ENCODE measurements at places on chromosomes 13 and 19.

- DNase-seq: no peak
Measured at GRCh38 chr13:73187106-73187505, 128.3 kb downstream of the KLF5 start.

DNA sequence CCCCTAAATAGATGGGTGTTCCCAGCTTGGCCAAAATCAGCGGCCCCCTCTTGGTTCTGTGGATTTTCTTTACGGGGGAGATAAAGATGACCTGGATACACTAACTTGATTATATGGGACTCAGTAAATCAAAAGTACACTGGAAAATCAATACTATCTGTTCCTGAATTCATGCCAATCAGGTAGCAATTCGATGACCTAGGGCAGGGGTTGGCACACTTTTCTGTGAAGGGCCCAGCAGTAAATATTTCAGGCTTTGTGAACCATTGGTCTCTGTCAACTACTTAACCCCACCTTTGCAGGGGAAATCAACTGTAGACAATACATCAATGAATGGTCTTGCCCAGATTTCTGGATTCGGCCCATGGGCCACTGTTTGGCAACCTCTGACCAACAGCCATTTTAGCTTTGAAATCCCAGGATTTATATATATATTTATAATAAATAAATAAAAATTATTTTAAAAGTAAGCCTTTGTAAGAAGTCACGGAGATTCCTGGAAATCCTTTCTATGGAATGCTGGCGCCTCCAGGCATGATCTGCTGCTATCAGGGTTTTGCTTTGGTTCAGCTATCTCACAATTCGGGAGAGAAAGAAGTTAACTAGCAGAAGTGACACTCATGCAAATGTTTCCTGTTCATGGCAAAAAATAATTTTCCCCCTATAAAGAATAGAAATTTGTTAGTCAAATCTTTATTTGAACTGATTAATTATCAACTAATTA, 32.8 kb downstream of the SLC15A1 start:
- DNase-seq: no peak

DNA sequence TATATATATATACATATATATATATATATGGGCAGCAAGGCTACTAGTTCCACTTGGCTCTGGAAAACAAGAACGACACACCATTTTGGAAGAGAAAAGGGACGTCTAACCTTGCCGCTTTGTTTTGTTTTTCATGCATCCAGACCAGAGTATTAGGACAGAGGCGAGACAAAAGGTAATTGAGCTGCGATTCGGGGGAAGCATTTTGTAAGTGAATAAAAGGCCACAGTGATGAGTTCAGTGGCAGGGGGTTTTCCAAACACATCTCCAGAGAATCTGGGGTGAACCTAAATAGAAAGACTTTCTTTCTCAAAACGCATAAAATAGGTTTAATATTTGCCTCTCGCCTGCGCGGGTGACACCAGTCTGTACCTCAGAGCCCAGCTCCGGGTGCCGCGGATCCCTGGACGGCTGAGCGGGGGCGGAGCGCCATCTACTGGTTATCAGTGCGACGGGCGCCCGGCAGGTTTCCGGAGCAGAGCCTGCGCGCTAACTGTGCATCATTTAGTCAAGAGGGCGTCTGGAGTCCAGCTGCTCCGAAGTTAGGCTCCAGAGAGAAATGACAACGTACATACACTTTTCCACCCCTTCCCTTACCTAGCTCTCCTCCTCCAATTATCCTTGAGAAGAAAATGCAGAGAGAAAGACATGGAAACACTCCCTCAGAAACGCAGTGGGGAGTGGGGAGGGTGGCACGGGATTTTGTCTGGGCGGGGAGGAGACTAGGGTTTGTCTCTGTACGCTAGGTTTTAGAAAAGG, 262.3 kb downstream of the TBC1D4 start:
- DNase-seq: peak; percentile 21

DNA sequence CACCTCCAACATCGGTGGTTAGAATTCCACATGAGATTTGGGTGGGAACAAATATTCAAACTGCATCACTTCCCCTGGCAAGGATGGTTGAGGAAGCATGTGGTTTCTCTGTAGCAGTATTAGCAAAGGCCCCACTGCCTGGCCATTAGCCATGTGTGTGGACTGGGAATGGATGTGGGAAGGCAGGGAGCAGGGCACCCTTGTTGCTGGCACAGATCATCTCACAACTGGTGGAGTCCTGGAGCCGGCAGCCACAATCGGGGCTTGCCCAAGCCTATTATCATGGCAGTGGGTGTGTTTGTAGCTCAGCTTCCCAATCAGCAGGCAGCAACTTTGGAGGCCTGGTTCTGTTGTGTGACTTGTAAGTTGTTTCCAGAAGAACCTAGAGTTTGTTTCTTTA, 391.9 kb downstream of the DLEU7 start:
- no peak for DNase-seq

GRCh38 chr13:103067751-103068555, 1.7 kb upstream of the SLC10A2 start:
- DNase-seq: no peak

DNA sequence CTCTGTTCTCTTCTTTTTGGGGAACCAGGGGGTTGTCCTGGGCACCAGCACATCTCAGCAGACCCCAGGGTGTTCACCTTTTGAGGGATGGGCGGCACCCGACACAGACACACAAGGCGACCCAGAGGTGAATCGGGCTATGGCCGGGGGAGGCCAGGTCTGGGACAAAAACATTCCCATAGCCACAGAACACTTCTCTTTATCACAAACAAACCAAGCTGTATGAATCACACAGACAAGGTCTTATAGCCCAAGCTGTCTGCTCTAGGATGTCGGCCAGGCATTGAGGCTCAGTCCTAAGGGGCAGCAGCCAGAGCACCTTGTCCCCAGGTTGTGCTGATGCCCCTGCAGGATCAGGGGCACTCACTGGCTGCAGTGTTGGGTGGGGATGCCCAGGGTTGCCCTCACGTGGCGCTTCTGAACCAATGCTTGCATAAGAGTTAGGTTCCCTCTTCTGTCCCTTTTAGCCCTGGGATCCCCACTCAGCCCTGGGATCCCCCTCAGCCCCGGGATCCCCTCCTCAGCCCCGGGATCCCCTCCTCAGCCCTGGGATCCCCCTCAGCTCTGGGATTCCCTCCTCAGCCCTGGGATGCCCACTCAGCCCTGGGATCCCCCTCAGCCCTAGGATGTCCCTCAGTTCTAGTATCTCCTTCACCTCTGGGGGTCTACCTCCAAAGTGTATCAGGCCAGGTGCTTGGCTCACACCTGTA, 26.9 kb downstream of the MAU2 start:
- no peak for DNase-seq

DNA sequence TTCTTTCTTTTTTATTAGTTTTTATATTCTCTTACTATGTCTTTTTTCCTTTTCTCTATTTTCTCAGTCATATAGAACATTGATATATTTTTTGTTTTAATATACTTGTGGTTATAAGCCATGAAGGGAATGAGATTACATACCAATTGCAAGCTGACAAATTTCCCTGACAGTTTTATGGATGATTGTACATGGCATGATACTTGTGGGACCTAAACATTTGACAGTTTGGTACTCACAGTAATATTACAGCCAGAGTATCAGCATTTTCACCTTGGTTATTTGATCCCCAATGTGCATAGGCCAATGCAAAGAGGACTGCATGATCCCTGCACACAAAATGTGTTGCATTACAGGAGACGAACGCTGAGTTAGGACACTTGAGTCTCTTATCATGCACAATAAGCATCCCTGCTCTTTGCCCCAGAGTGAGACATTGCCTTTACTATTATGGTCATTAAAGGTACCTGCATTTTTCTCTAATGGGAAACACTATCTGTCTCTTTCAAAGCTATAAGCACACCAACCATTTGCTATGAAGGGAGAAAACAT, 713.4 kb upstream of the PCDH20 start:
- DNase-seq: no peak

DNA sequence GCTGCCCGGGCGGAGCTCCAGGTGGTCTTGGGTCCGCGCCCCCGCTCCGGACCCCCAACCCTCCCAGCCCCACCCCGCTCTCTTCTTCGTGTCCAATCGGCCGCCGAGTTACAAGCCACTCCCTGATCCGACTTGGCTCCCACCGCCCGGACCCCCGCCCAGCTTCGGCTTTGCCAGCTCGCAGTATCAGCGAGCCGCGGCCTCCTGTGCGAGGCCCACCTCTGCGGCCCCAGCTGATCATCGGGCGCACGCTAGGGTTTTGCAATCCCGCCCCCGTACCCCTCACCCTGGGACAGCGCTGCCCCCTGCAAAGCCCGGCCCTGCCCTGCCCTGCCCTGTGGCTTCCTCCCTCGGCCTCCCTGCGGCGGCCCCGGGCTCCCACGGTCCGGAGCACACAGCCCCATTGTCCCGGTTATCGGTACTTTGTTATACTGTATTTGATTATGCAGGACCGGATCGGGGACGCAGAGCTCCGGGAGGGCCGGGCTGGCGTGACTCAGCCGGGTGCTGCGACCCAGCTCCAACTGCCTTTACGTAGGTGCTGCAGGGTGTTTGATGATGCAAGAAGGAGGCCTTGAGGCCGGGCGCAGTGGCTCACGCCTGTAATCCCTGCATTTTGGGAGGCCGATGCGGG, 598 bp upstream of the LPAR2 start:
- DNase-seq: no peak

DNA sequence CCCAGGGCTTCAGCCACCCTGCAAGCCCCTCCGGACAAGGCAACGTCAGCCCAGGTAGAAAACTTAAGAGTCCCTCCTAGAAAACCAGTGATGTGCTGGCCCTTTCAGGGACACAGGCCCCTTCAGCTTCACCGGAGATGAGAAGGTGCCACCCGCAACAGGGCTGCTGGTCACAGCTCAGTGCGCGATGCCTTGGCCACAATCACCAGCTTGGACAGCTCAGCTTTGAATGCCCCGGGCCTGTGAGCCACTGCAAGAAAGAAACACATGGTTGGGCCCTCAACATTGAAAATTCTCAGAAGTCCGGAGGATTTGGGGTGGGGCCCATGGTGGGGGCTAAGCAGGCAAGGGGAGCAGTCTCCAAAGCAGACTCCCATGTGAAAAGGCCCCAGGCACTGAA, 12.3 kb downstream of the MYDGF start:
- no peak for DNase-seq

GRCh38 chr19:17411801-17412200, 6.4 kb upstream of the BST2 start:
- no peak for DNase-seq

GRCh38 chr13:51032831-51033230, 78.2 kb downstream of the C13orf42 start:
- DNase-seq: no peak

DNA sequence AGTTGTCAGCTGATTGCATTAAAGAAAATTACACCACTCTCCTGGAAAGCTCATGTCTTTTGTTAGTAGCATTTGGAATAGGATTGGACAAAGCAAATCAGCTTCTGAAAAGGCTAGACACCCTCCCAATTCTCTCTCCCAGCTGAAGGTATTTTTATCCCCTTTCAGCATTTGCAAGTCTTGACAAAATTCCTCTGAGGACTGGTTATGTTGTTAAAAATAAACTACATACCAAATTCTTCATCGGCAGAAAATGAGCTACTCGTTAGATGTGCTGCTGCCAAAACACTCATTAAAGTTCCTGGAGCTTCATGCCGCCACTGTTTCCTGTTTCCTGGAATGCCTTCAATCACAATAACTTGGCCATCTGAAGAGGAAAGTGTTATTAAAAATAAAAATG, 37.1 kb downstream of the UTP14C start:
- no peak for DNase-seq

DNA sequence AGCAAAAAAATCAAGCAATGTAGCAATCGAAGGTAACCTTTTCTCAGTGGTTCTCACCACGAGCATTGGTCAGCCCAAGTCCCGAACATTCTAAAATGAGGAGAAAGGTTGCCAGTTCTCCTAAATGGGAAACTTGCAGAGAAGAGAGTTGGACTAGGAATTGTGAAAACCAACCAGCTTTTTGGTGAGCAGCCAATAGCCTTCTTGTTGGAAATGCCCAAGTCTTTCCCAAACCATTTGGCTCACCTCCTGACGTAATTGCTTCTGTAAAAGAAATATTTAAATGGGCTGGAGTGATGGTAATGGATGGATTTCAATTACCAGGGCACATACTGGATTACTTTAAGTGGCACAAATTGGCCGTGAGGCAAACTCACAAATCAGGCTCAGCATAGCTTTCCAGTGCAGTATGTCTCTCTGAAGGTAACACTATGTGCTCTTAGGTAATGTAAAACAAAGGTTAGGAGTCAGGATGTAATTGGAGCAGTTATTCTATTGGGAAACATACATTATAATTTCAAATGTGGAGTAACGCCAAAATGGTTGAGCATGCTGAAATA, 423.2 kb downstream of the KLF5 start:
- DNase-seq: no peak

GRCh38 chr19:33434886-33435705, 61.6 kb downstream of the CEBPG start:
- no peak for DNase-seq

DNA sequence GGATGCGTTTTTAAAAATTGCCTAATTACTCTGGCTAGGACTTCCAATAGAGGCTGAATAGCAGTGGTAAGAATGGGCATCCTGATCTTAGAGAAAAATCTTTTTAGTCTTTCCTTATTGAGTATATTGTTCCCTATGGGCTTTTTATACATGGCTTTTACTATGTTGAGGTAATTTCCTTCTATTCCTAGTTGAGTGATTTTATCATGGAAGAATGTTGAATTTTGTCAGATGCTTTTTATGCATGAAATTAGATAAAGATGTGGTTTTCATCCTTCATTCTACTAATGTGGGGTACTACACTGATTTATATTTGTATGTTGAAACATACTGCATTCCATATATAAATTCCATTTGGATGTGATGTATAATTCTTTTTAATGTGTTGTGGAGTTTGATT, 2673.8 kb downstream of the PCDH9 start:
- DNase-seq: no peak

DNA sequence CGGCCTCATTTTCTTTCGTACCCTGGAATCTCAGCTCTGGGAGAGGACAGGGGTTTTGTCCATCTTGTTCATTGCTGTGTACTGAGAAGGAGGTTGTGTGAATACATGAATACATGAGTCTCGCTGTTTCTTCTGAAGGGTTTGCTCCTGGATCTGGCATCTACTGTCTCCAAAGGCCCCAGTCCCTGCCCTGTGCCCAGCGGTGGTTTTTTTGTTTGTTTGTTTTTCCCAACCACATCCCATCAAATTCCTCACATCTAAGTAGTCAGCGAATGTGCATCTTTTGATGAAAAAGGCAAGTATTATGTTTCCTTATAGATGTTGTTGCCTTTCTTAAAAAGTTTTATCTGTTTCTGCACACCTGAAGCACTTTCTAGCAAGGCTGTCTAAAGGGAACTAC, 12.5 kb downstream of the DCAF15 start:
- DNase-seq: no peak

- peak; percentile 45 for DNase-seq
Measured at GRCh38 chr13:45325806-45326205, 15.2 kb downstream of the TPT1 start.

DNA sequence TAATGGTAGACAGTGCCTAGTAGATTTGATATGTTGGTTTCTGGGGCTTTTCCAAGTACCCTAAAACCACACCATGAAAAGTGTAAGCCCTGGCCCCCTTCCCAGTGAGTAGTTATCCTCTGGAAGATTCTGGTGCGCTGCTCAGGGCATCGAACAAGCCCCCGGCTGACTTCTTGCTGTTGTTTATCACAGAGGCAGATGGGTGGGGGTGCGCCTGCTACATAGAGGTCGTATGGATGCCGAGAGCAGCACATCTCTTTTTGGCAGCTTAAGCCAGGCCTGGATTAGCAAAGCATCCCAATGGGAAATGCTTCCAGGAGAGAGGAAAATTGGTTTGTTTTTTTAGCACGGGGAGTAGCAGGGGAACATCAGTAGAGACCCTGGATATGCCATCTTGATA, 26.3 kb upstream of the SPATA13 start:
- no peak for DNase-seq

GRCh38 chr19:8445488-8446001, 770 bp downstream of the HNRNPM start:
- no peak for DNase-seq
